ENCODE measurements at places on chromosomes 5 and 9. TPM values are rescaled to one million over a fixed set of nuclear protein-coding genes. Genes with fewer than 3 reads are reported as not detected.

- DNase-seq: no peak
Measured at GRCh38 chr5:136087961-136088871, 44.4 kb upstream of the SMAD5 start.

The PCDHGB4 gene
- total RNA-seq: 6.4 TPM

GRCh38 chr5:52947208-52947607, 41.9 kb upstream of the ITGA2 start:
- no peak for DNase-seq

GRCh38 chr5:123075521-123076163, 13.4 kb upstream of the PRDM6 start:
- DNase-seq: no peak

The LHFPL2 gene
- total RNA-seq: 33.1 TPM

DNA sequence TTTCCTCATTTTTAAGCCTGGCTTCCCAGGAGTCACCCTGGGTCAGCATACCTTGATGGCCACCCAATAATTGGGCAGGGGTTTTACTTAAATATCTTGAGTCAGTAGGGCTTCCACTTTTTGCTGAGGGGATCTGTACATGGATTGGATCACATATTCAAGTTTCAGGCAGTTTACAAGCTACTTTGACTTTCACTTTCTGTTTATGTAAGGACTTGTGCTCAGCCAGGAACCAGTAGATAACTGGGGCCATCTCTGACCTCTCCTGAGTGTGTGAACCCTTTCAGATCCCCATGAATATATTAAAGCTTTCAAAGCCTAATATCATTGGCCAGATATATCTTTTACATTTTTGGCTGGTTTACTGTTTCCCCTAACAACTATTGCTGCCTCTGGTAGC, 45.1 kb downstream of the SLCO6A1 start:
- no peak for DNase-seq

The MCTP1 gene
- 12.7 TPM for total RNA-seq

DNA sequence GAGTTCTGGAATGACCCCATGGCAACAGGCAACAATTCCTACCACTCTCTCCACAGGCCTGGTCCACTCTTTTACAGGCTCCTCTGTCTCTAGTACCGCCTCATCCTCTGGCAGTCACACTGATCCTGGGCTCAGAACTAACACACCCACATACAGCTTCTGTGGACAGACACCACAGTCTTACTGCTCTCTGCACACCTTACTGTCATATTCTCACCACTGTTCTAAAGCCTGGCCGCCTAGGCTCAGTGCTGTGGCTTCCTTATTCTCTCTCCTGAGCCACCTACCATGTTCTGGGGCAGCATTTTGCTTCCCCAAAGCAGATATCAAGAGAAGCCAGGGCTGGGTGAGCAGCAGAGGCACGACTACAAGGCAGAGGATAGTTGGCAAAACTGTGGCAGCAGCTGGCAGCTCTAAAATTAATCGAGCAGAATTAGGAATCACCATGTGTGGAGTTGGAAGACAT, 14.8 kb downstream of the REEP5 start:
- no peak for DNase-seq

The TAF1L gene
- not detected for total RNA-seq

The NUP214 gene
- 30.5 TPM for total RNA-seq

The NUDT12 gene
- 11.2 TPM for total RNA-seq

The DMGDH gene
- 2.9 TPM for total RNA-seq

- no peak for DNase-seq
Measured at GRCh38 chr5:137126829-137127228, 372.3 kb downstream of the SPOCK1 start.

The ERAP2 gene
- total RNA-seq: 19.1 TPM

The TMC1 gene
- total RNA-seq: not detected

The SHROOM1 gene
- 9.8 TPM for total RNA-seq

Measured in kidney epithelial cell (primary cell).